Lower lobe of right lung (tissue), 2 donors: ENCODE measurements at places on chromosomes 3 and 15. TPM values are rescaled to one million over a fixed set of nuclear protein-coding genes. Genes with fewer than 3 reads are reported as not detected.

DNA sequence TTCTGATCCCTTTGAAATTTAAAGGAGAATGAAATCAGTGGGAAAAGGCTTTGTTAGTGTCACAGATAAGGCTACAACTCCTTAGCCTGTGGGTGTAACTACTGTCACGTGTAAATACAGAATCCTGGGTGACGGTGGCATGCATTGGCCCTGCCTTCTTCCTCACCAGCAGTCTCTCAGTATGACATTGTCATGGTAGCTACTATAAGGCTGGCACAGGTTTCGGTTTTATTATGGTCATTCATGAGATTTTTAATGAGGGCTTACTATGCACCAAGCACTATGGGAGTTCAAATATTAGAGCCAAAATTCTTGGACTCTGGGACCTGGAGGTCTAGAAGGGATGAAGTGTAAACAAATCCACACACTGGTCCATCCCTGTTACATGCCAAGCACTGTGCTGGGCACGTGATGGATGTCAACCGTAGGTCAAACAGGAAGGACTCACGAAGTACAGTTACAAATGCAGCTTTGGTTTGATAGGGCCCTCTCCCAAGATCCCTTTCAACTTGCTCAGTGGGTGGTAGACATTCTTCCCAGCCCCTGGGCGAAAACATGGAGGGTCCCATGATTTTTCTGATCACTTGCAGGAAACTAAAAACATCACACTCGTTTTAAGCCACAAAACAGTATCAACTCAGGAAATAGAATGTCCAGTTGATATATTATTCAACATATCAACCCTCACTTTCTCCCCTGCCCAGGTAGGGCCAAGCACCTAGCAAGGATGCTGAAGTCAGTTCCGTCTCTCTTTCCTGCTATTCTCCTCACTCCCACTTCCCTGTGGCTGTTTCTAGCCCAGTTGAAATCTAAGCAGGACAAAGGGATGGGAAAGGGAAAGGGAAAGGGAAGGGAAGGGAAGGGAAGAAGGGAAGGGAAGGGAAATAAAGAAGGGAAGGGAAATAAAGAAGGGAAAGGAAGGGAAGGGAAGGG lies 25.3 kb downstream of the BFSP2 start:
- DNase-seq = no peak

DNA sequence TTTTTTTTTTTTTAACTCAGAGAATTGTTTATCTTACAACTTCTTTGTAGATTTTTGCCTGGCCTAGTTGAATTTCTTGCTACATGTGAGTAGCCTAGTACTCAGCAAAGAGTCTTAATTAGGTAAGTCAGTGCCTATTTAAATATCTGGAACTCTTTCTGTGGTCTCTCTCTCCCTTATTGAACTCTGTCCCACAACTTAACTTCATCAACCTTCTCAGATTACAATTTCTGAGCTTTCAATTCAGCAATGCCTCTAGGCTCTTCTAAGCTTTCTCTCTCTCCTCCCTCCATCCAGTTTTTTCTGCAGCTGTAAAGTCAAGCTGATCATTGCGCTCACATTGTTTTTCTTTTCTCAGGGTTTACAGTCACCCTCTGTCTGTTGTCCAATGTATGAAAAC lies 517.6 kb upstream of the ROBO1 start:
- no peak for DNase-seq

The LMAN1L gene
- not detected for total RNA-seq

DNA sequence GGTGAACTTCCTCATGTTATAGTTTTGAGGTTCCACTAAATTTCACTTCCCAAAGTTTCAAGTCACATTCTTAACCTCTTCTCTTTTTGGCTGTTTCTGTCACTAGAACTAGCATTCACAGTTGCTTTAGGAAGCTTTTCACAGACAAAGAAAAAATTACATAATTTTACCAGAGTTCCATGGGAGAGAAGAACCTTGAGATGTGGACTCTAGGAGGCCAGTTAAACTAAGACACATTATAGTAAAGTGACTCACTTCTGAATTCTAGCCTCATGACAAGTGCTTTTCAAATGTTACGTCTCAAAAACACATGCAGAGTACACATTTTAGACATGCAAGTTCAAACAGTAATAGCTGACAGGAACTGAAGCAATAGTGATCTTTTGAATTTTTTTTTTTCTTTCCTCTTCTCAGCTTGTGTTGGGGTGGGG lies 39.9 kb upstream of the LRTM1 start:
- no peak for DNase-seq

The GLDN gene
- 34.5 TPM for total RNA-seq

DNA sequence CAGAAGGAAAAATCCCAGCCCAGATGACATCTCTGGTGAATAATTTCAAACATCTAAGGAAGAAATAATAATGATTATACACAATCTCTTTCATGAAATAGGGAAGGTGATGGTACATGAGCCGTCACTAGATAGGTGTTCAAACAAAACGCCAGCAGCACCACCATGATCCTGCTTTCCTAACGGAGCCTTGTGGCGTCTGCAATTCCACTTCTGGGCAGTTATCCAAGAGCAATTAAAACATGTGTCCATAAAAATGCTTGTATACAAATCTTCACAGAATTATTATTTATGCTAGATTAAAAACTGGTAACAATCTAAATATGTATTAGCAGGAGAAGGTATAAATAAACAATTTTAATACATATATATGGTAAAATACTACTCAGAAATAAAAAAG lies 33.7 kb downstream of the RTP4 start:
- DNase-seq = no peak
